ENCODE measurements at places on chromosomes 11 and 22.

- no peak overlapping the region for H3K4me3 ChIP-seq
- DNase-seq, result no peak
- H3K27me3 ChIP-seq, result no peaks in the 10 kb centered on the region
- H3K27ac ChIP-seq, result no peak overlapping the region
- no peaks in the 10 kb centered on the region for H3K36me3 ChIP-seq
Measured at GRCh38 chr11:117912497-117912896, 16.7 kb downstream of the TMPRSS13 start.

- no peaks in the 10 kb centered on the region for H3K36me3 ChIP-seq
- no peak overlapping the region for H3K27ac ChIP-seq
- no peaks in the 10 kb centered on the region for H3K27me3 ChIP-seq
- DNase-seq, result peak; percentile 62
- H3K4me1 ChIP-seq, result no peaks in the 10 kb centered on the region
Measured at GRCh38 chr11:94650756-94651155, 83.6 kb downstream of the PIWIL4 start.

DNA sequence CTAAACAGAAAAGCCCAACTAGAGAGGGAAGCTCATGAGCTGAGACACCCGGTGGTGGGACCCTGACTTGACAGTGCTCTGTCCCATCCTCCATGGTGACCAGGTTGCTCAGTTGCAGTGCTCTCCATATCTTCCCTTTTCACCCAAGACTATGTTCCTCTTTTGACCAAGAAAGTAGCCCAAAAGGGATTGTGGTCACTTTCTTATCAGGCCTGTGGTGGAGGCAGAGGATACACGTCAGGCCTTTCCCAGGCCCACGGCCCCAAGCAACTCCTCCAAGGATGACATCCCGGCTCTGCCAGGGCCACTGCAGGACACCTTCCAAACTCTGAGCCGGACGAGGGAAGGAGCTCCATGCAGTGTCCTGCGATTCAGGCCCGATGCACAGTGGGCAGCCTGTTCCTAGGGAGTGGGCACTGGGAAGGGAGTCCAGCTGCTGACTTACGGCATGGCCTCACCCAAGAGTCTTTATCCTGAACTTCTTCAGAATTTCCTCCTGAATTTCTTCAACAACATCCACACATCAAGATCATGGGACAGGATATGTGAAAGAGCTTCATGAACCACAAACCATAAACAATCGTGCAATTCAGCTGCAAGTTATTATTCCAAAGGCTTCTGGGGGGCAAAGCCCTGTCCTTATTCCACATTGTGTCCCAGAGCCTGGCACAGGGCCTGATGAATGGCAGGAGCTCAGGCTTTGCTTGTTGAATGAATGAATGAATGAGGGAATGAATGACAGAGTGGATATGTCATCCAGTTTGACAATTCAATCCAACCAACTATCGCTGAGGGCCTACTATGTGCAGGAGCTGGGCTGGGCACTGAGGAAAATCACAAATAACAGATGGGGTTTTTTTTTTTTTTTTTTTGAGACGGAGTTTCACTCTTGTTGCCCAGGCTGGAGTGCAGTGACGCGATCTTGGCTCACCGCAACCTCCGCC is 36.0 kb upstream of the MYH9 start:
- no peaks in the 10 kb centered on the region for H3K27me3 ChIP-seq
- no peak overlapping the region for H3K27ac ChIP-seq
- H3K36me3 ChIP-seq, result no peaks in the 10 kb centered on the region

DNA sequence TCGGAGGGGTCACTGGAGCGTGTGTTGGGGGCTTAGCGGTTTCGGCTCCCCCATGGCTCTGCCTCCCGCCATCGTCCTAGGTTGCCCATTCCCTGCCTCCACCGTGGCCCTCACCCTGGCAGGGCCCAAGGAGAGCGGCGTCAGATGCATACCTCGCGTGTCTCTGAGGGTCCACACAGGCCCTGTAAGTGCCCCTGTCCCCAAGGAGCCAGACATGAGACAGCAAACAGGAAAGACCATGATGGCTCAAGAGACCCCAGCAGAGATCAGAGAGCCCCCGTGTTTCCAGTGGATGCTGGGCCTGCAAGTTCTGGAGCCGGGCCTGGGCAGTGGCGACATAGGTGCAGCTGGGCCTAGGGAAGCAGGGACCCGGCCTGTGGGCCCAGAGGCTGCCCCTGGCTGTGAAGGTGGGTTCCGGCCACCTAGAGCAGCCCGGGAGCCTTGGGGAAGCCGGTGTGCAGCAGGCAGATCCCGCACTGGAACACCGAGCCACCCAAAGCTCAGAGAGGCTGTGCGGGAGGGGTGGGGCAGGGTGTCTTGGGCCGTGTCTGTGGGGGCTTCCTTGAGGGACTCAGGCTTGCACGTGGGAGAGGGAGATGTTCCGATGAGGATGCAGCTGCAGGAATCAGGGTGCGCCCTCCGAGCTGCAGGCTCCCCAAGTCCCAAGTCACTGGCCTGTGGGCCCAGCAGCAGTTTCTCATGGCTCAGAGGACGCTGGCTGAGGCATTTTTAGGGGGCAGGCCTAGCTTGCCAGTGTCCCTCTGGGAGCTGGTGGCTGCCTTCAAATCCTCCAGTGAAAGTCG is 126.4 kb downstream of the KCNQ1OT1 start:
- DNase-seq, result peak; percentile 1
- H3K4me1 ChIP-seq, result peaks cover 5% of the 10 kb centered on the region
- H3K36me3 ChIP-seq, result no peaks in the 10 kb centered on the region
- H3K4me3 ChIP-seq, result no peak overlapping the region
- H3K27ac ChIP-seq, result no peak overlapping the region

DNA sequence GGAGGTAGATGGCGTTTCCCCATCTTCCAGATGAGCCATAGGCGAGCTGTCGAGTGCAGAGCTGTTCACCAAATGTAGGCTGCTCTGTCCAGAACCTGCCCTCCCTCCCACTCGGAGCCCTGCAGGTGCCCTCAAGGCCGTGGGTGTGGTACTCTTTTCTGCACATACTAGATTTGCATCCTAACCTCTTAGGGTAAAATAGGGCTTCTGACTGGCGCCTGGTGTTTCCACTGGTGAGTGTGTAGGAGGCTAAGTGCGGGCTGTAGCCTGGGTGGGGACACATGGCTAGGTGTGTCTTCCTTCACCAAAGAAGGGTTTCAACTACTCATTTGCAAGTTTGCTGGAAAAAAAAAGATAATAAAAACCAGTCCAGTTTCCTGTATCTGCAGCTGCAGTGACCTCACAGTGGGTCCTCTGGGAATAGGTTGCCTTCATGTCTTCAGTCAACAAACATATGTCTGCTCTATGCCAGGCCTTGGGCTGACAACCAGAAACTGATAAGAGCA is 8.5 kb downstream of the BIK start:
- no peaks in the 10 kb centered on the region for H3K4me1 ChIP-seq
- DNase-seq, result no peak
- H3K27me3 ChIP-seq, result peaks cover 21% of the 10 kb centered on the region
- H3K4me3 ChIP-seq, result no peak overlapping the region
- no peak overlapping the region for H3K27ac ChIP-seq
- H3K36me3 ChIP-seq, result no peaks in the 10 kb centered on the region

All from tibial nerve (tissue), 4 donors.